Activated gamma-delta T cell treated with Interleukin-2 at 50 U/mL for 16 hours (primary cell): ENCODE measurements at places on chromosomes 5 and 9.

DNA sequence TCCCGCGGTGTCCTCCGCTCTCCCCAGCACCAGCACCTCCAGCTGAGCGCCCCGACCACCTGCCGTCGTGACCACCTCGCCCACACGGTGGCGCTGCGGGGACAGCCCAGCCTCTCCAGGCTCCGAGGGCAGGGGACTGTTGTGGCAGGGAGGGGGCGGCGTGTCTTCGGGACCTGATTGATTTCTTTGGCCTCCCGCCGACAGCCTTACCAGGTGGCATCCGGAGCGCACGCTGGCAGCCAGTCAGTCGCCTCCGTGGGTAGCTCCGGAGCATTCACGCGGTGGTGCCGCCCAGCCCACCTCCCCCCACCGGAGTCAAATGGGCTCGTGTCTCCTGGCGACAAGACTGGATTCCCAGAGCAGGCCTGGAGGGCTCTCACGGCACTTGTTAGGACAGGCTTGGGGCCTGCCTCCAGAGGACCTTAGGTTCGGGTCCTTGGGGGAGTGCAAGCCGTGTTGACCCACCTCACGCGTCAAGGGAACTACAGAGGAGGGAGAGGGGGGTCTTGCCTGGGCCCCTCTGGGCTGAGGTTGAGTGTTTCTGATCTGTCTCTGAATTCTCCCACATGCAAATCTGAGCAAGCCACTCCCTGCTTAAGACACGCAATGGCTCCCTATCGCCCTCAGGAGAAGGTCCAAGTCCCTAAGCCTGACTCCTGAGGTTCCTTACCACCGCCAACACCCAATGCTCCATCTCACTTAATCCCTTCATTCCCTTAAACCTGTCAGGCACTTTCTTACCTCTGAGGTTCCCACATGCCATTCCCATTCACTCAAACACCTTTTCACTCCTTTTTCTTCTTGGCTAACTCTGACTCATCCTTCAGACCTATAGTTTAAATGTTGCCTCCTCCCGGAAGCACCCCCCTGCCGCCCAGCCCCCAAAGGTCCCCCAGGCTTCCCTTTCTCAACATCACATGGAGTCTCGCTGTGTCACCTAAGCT is 51.2 kb upstream of the GGTA1 start:
- DNase-seq, result peak; percentile 66

DNA sequence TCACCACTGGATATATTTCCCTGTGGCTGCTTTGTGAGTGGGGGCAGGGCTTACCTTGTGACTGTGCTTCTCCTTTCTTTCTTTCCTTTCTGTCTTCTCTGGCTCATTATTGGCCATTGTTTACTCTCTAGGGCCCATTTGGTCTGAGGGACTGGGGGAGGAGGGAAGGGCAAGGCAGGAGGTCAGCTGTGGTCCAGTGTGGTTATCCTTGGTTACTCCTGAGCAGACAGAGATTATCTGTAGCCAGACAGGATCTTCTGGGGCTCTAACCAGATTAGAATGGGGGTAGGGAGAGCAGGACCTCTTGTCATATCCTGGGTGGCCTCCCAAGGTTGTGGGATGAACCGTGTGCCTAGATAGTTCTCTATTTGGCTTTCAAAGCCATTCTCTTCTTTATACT is 71.2 kb downstream of the ANKRD55 start:
- DNase-seq, result no peak

GRCh38 chr5:148998174-148998797 is 64.6 kb downstream of the SH3TC2 start:
- DNase-seq, result peak; percentile 12

DNA sequence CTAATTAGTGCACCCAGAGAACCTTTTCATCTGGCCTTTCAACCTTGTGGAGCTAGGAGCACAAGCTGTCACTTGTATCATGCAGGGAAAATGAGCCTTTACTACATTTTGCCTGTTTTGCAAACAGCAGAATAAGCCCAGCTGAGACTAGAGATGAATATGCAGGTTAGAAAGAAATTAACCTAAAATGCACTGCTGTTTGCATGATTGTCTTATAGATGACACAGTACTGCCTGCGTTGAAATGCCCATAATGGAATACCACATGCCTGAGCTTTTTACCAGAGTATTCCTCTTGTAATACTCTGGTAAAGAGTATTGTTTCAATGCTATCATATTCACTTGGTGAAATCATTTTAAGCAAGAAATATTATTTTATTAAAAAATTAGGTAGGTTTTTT is 90.7 kb downstream of the SNX24 start:
- DNase-seq, result no peak

DNA sequence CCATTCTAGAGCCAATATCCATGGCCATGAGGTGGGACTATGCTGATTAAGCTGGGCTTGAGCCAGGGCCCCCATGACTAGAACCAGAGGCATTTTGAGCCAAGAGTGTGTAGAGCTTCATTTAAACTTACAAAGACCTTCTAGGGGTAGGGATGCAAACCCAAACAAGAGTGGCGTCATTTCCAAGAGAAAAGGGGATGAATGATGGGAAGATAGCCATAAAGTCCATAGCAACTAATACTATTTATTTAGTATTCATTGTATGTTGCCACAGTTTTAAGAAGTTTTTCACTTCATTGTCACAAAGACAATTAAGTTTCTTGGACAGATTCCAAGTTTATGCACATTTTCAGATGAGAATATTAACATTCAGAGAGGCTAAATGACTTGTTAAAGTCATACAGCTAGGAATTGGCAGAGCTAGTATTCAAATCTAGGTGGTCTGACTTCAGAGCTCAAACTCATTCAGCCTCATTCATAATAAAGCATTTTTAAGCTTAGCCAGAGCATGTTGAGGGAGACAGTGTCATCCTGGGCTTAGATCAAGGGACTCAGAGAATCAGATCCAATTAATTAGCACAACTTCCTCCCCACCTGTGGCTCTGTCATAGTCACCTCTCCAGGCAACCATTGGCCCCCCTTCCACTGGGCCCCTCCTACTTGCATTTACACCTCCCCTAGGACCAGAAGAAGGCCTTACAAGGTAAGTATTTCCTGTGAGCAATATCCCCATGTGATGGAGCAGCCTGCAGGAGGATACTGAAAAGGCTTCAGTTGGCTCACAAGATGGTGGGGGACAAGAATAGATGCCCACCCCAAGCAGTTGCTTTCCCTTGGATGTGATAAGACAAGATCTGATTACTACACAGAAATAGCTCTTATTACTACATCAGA is 95.0 kb upstream of the PCSK1 start:
- no peak for DNase-seq
